ENCODE measurements at places on chromosomes 7 and 10. TPM values are rescaled to one million over a fixed set of nuclear protein-coding genes. Genes with fewer than 3 reads are reported as not detected.

DNA sequence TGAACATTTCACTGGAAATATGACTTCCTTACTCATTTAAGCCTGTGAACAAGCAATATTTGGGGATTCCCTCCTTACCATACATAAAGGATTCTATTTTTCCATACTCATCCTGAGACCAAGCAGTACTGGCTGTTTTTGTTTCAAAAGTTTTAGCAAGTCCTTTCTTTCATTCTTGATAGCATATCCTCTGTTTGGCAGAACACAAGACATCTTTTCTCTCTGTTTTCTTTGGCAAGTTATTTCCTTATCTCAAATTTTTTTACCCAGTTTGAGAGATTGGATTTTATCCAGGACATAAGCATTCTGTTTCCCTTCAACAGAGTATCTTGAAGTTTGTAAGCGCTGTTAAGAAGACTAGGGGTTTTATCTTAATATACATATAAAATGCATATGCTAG, 3.0 kb upstream of the WASL start:
- DNase-seq = peak; percentile 21

- DNase-seq = no peak
Measured at GRCh38 chr7:64099656-64100531, 54.7 kb downstream of the ZNF727 start.

DNA sequence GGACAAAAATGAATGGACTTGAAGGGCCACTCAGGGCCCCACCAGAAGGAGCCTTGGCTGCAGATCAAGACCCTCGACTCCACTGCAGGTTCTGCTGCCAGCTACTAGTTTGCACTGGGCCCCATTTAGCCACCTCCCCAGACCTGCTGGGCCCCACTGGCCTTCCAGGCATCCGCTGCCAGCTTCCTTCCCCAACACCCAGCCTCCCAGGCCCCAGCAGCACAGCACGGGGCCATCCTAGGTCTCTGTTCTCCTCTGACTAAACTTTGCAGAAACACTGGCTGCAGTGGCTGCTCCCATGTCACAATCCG, 277.4 kb upstream of the KLF14 start:
- DNase-seq = no peak

The EGR2 gene
- 4.7 TPM for polyA plus RNA-seq

The ACTR3C gene
- 9.7 TPM for polyA plus RNA-seq

GRCh38 chr7:4958477-4959301, at the start of gene MMD2:
MMD2 (minus strand) TSS chr7:4959187; CDS start chr7:4959017, 170 bp downstream.
- no peak for DNase-seq

DNA sequence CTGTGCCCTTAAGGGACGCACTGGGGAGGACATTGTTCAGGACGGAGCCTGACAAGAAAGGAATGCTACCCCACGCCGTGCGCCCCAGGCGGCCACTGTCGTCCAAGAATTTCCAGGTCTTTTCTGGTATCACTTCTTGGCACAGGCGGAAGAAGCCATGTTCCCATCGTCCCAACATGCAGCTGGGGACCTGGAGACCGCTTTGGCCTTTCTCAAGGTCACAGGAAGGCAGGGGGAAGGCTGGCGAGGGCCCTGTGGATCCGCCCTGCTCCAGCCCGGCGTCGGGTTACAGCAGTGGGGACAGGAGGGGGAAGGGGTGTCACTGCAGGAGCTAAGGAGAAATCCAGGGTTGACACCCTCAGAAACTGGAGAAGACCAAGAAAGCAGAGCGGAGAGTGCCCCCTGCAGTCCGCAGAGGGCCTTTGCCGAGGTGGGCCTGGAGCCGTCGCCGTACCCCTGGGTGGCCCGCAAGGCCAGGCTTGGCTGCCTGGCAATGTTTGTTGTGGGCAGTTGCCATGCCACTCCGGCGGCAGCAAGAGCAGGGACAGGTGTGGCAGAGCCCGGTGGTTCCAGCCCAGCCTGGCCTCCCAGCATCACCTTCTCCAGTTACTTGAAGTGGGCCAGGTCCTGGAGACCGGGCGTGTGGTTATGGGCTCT, 104.1 kb downstream of the LHPP start:
- DNase-seq = peak; percentile 80

DNA sequence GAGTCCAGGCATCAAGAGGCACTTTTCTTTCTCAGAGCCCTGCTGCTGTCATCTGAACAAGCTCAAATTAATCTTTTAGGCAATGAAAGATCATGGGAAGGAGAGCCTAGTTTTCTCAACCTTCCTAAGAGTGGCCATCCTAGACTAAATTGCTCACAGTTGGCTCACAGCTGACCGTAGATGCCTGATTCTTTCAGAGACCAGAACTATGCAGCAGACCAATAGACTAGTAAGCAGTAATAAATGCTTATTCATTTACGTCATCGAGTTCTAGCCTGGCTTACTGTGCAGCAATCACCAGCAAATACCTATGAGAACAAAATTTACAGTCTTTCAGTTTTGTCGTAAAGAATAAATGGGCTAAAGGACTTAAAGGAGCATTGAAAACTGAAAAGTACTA, 602.9 kb upstream of the GHITM start:
- no peak for DNase-seq

DNA sequence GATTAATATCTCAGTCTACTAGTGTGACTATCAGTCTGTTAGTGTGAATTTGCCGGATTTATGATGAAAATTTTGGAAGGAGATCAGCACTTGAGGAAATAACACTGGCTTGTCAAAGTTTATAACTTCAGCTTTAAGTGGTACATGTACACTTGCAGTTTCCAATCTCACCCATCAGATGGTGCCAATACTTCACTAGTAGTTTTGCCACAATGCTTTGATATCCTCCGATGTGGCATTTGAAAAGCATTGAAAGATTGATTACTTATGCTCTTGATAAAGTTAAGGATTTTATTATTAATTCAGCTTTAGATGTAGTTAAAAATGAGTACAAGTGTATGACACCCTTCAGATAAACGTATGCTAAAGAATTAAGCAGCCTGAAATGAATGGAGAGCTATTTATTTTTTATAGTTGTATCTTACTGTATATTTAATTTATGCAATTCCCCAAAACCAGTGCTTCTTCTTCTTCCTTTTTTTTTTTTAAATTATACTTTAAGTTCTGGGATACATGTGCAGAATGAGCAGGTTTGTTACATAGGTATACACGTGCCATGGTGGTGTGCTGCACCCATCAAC, 98.2 kb downstream of the ANLN start:
- peak; percentile 47 for DNase-seq

Measured in left kidney (tissue), 8 donors.